ENCODE measurements at places on chromosomes 11 and 22. TPM values are rescaled to one million over a fixed set of nuclear protein-coding genes. Genes with fewer than 3 reads are reported as not detected.
A peak's percentile ranks its signal among the peaks of the same experiment; 100 is the strongest.

The MUC15 gene
- total RNA-seq: 10.5 TPM

GRCh38 chr11:70755410-70756158 lies 357.3 kb downstream of the CTTN start:
- no peak overlapping the region for H3K4me3 ChIP-seq
- H3K4me1 ChIP-seq: peaks cover 3% of the 10 kb centered on the region
- DNase-seq: peak; percentile 76

- H3K4me1 ChIP-seq: no peaks in the 10 kb centered on the region
- DNase-seq: no peak
- no peaks in the 10 kb centered on the region for H3K27me3 ChIP-seq
These were observed 13.5 kb upstream of the MYEOV start for GRCh38 chr11:69280451-69280850.

DNA sequence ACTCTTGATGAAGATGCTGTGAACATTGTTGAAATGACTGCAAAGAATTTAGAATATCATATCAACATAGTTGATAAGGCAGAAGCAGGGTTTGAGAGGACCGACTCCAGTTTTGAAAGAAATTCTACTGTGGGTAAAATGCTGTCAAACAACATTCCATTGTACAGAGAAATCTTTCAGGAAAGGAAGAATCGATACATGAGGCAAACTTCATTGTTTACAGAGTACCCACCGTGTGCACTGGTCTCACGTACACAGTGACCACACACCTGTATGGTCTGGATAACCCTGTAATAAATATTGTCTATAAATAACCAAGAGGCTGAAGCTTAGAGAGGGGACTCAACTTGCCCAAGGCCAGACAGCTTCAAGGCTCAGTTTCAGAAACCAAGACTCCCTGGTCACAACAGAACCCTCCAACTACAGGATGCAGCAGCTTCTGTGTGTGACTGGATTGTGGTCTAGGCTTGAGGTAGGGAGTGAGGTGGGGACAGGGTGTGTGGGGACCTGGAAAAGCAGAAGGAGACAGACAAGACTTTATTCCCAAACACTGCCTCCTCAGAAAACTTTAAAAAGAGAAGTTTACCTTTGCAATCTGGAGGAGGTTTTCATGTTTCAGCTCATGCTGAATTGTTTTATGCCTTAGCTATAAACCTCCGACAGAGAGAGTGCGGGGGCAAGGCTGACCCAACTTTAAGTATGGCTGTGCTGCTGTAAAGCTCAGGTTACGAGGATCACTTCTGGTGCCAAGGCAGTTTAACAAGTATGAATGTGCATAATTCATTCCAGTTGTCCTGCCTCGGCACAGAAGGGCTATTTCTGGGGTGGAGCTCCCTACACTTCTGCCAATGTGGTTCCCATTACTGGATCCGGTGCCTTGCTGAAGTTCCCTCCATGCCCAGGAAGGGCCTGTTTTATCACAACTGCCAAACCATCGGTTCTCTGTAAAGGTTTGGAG lies 372.6 kb upstream of the NARS2 start:
- H3K4me3 ChIP-seq: no peak overlapping the region
- DNase-seq: no peak
- H3K36me3 ChIP-seq: no peaks in the 10 kb centered on the region
- H3K27ac ChIP-seq: no peak overlapping the region
- H3K27me3 ChIP-seq: no peaks in the 10 kb centered on the region
- H3K4me1 ChIP-seq: no peaks in the 10 kb centered on the region

The RASGRP2 gene
- 20.0 TPM for total RNA-seq
